ENCODE measurements at places on chromosomes 4 and X.

DNA sequence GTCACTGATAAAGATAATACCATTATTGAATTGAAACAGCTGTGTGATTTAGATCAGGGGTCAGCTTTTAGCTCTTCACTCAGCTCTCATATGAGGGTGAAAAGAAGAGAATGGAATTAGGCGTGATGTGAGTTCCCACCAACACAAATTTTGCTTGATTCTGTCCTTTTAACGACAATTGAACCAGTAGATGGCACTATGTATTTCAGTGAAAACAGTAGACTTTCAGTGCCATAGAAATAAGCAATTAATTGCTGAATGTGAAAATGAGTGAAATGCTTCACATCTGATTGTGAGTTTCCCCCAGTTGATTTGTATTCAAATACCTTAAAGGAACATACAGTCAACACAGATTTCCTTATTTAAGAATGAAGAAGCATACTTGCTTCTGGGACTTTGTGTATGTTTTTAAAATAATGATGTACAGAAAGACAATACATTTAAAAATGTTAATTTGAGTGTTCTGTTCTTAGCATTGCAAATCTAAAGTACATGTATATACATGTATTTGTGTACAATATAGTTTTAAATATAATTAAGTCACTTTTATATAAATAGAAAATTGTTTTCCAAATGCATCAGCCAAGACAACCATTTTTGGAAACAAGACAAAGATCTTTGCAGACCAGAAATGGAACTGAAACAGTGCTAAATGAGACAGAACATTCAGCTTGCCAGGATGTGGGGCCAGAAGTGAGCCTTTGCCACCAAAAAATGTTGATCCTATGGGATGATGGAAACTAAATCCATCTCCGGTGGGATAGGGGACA, 178.8 kb downstream of the SNCA start:
- no peak for DNase-seq

- no peak for DNase-seq
These were observed 145.1 kb downstream of the NHS start for GRCh38 chrX:17520016-17520615.

DNA sequence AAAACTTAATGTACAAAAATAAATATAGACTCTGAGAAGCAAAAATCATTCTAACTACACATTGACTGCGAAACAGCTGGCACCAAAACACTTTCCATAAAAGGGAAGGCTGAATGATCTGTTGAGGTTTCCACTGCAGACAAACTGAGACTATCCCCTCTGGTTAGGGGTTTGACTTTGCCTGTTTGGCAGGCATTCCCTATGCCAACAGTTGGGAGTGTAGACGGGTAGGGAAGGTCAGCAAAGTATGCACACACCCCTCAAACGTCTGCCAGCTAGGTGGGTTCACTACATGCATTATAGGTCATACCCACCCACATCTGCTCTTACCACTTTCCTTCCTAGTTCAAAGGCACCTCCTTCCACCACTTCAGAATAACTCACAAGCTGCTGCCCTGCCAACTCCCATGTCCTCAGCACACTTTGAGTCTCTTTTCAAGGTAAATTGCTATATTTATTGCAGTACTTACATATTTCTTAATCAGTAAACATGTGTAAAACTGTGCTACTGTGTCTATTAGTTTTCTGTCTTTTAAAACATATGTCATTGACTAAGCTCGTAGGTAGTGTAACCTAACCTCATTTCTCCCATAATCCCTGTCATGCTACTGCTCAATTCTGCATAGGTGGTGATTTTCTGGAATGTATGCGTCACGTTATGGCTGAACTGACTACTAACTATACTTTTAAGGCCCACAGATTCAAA, 12.4 kb downstream of the CTSO start:
- DNase-seq: no peak

DNA sequence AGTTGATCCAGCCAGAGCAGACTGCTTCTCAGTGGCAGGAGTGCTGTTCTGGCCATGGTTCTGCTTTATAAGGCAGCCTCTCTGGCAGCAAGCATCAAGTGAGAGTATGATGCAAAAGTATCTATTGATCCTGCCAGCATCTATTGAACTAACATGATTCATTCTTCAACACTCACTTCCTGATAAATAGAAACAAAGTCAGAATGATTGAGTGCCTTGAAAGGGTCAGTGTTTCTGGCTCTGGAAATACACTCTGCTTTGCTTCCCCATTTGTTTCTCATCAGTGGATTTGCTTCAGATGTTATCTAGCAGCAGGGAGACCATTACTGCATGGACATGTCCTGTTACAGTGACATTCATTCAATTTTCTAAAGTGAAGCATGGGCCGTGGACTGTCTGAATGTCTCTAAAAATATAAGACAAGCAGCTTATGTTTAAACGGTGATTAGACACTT, 66.2 kb upstream of the FRAS1 start:
- no peak for DNase-seq

DNA sequence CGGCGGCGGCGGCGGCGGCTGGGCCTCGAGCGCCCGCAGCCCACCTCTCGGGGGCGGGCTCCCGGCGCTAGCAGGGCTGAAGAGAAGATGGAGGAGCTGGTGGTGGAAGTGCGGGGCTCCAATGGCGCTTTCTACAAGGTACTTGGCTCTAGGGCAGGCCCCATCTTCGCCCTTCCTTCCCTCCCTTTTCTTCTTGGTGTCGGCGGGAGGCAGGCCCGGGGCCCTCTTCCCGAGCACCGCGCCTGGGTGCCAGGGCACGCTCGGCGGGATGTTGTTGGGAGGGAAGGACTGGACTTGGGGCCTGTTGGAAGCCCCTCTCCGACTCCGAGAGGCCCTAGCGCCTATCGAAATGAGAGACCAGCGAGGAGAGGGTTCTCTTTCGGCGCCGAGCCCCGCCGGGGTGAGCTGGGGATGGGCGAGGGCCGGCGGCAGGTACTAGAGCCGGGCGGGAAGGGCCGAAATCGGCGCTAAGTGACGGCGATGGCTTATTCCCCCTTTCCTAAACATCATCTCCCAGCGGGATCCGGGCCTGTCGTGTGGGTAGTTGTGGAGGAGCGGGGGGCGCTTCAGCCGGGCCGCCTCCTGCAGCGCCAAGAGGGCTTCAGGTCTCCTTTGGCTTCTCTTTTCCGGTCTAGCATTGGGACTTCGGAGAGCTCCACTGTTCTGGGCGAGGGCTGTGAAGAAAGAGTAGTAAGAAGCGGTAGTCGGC, 528 bp downstream of the FMR1 start:
- peak; percentile 15 for DNase-seq

DNA sequence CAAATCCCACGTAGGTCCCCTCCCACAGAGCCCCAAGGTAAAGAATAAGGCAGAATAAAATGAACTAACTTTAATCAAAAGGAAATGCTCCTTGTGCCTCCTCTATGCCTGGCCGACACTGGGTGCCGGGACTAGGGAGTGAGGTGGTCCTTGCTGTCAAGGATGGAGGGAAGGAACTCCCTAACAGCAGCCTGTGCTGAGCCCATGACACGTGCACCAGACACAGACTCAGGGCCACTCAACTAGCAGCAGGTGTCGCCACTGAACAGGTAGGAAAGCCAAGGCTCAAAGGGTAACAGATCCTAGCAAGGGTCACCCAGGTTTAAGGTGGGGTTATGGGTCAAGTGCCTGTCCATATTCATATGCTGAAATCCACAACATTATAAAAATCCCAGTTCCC, 29.2 kb downstream of the MSX1 start:
- no peak for DNase-seq

- DNase-seq: no peak
These were observed 388.0 kb downstream of the GPM6A start for GRCh38 chr4:175424111-175424510.

- DNase-seq: no peak
These were observed 37.6 kb upstream of the ERVMER34-1 start for GRCh38 chr4:52788806-52789205.

- DNase-seq: no peak
These were observed 94.5 kb upstream of the ZNF827 start for GRCh38 chr4:146033149-146033548.

- DNase-seq: no peak
These were observed 240.0 kb downstream of the GPC3 start for GRCh38 chrX:133745349-133745748.

DNA sequence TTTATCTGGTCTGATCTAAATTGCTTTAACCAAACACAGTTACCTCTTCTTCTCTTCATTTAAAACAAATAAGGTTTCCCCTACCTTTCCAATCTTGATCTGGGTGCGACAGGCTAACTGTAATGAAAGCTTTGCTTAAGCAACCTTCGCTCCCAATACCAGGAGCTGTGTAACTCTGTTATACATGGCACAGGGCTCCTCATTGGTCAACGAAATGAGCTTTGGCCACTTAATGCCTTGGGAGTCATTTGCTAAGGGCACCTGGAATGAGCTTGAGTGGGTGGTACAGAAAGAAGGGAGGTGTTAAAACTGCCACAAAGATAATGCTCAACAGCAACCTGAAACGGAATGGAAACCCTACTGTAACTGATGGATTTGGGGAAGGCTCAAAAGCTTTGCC, 140.5 kb downstream of the CHRNA9 start:
- no peak for DNase-seq

GRCh38 chr4:98583265-98583664, 75.1 kb downstream of the TSPAN5 start:
- no peak for DNase-seq

DNA sequence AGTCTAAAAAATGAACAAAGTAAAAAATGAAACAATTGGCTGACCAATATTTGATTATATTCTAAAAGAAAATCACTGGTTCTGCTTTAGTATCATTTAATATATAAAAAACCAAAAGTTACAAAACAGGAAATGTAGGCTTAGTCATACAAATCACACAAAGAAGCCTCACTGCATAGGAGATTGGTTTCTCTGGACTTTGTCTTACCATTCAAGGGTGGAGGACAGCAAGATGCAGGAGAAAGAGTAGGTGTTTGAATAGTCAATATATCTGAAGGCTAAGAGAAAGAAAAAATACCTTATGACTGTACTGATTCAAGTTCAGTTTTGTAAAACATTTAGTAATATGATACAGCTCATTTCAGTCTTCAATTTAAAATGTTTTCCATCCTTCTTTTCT, 28.6 kb upstream of the TAF9B start:
- DNase-seq: no peak

DNA sequence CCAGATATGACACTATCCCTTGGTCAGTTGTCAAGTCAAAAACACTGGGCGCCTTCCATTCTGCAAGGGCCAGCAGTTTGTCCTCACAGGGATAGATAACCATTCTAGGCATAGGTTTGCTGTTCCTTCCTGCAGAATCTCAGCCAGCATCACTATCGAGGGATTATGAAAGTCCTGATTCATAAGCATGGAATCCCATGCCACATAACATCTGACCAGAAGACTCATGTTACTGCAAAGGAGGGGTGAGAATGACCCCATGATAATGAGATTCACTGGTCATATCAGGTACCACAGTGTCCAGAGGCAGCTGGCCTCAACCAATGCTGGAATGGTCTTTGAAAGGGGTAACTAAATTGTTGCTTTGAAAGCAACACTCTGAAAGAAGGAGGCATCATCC, 84.7 kb downstream of the OTC start:
- DNase-seq: no peak

- no peak for DNase-seq
These were observed 147.7 kb downstream of the CPEB2 start for GRCh38 chr4:15149839-15150592.

DNA sequence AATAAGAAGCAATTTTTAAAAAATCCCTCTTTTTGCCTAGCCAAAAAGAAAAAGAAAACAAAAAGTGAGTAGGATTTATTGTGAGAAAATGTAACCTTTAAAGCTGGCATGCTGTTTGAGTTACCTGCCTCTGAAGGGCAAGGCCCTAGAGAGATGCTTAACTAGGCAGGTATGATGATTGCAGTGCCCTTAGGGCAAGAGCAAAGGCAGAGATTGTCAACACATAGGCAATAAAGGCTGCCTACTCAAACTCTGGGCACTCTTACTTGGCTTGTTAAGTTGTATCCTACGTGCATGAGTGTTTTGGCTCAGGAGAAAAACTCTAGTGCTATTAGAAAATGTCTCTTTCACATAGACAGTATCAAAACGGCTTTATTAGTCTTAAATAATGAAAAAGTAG, 306.0 kb downstream of the RPA4 start:
- DNase-seq: no peak

DNA sequence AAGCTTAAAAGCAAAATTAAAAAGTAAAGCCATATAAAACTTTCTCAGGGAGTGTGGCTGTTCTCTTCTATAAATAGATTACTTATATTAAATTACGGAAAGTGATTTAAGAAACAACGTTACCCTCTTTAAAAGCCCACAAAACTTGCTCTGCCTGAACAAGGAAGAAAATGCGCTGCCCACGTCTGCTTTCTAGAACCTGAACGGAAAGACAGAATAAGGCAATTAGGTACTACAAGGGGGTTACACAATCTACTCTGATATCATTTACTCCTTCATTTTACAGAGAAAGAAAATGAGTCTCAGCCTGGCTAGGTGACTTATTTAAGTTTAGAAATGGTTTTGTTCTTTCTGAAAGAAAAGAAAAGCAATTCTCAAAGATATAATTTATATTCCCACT, 147.2 kb downstream of the RNF150 start:
- no peak for DNase-seq

GRCh38 chr4:4848540-4848939, 10.9 kb upstream of the MSX1 start:
- no peak for DNase-seq

GRCh38 chrX:147958291-147958690, 22.8 kb upstream of the FMR1NB start:
- no peak for DNase-seq

DNA sequence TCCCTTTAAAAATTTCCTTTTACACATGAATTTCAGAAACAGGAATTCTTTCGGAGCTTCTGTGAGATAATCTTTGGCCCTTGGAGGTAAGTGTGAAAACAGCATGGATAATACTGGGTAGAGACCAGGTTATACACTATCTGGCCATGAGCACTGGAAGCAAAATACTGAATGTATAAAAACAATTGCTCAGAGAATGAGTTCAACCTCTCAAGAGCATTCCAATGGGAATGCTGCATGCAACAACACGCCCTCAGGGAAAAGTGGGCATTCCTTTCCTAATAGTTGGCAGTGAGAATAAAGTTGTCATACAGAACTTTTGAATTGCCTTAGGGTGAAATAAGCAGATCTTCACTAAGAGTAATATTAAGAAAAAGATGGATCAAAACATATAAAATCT, 574.8 kb upstream of the DIPK2B start:
- DNase-seq: no peak

GRCh38 chr4:70666369-70666768, at the start of gene JCHAIN:
TSS of gene JCHAIN (minus strand) at chr4:70666508. CDS start at chr4:70666490, 18 bp downstream.
- no peak for DNase-seq

DNA sequence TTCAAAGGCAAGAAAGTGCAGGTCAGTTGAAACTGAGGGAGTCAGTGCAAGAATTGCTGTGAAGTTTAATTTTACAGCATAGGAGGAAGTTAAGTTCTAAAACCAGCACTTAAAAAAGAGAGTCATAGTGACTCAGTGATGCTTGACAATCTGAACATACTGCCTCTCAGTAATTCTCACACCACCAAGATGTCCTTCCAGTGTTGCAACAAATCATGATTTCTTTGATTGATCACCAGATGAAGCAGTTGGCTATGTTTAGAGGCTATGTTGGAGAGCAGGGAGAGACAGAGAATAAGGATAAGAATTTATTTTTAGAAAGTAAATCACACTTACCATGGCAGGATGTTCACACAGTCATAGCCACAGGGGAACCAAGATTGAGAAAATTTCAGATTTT, 13.2 kb downstream of the TRIM2 start:
- peak; percentile 37 for DNase-seq

Data from germinal center (tissue), 1 donor.